ENCODE measurements at places on chromosomes 12 and 14. TPM values are rescaled to one million over a fixed set of nuclear protein-coding genes. Genes with fewer than 3 reads are reported as not detected.

EFS gene
- 15.0 TPM for total RNA-seq

CLEC7A gene
- not detected for total RNA-seq

UBR7 gene
- 23.8 TPM for total RNA-seq

ADAM21 gene
- total RNA-seq: 0.86 TPM

APOLD1 gene
- 3.5 TPM for total RNA-seq

P3H3 gene
- total RNA-seq: 258 TPM

GLT1D1 gene
- not detected for total RNA-seq

LYZ gene
- total RNA-seq: not detected

FERMT2 gene
- 153 TPM for total RNA-seq

SLC17A8 gene
- total RNA-seq: not detected

ACSM4 gene
- total RNA-seq: not detected

Data from smooth muscle cell of the pulmonary artery (primary cell).